B cell (primary cell): ENCODE measurements at places on chromosomes 1 and 21. TPM values are rescaled to one million over a fixed set of nuclear protein-coding genes. Genes with fewer than 3 reads are reported as not detected.

The BGLAP gene
- total RNA-seq: 7.4 and 8.3 TPM in 2 replicates

GRCh38 chr1:61247051-61247825, 164.9 kb downstream of the NFIA start:
- no peak for DNase-seq

- DNase-seq: no peak
Measured at GRCh38 chr1:109718495-109718894, 6.4 kb downstream of the GSTM5 start.

GRCh38 chr1:87399264-87399663, 70.6 kb downstream of the LMO4 start:
- no peak for DNase-seq

DNA sequence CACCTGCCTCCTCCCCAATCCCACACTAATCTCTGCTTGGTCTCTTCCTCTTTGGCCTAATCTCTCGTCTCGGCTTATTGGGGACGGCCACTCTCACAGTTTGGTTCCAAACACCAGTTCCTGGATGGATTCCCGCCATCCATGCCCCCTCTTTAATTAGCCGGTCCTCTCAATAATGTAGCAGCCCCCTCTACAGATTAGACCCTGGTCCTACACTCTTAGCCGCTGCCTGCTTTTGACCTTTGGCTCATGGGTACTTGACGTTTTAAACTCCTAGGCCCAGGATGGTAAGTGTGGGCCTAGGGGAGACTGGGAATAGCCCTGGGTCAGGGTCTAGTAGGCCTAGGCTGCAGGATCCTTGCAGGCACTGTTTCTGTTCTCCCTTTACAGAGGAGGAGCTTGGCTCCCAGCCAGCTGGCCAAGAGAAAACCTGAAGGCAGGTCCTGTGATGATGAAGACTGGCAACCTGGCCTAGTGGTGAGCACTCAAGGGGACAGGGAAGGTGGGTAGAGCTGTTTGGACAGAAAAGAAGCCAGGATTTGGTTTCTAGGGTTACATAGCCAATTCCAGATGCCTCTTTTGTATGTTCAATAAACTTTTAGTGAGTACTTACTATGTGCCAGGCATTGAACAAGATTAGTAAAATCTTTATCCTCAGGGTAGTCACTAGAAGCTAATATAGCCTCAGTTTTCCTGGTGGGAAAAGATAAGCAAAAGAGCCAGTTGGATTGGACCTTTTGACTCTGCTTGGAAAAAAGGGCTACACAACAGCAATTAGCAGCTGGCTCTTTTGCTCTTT, 758 bp downstream of the RAD54L start:
- DNase-seq: peak; percentile 40

DNA sequence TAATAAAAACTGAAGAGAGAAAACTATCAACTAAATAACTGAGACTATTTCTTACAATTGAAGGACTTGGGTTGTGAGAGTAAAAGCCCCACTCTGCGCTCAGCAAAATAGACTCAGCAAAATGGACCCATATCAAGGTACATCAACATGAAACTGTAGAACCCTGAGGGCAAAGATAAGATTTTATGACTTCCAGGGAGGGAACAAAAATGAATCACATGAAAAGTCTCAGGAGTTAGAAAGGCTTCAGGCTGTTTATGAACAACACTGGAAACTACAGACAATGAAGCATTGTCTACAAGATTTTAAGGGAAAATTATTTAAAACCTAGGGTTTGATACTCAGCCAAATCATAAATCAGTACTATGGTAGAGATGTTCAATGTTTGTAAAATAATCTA, 434.3 kb downstream of the PTPRC start:
- no peak for DNase-seq

DNA sequence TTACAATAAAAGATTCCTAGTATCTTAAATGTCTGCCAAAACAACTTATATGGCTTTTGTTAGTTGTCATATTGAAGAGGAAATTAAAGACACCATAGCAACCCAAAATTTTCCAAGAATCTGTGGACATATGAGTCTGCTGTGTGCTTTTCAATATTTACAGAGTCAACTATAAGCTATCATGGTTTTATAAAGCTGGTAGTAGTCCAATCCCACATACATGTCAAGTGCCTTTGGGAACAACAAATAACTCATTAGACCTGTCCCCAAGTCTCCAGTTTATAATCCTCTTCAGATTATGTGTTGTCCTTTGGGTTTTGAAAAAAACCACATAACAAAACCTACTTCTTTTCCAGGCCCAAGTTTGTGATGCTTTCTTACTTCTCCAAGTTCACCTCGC, 293.8 kb upstream of the USP25 start:
- no peak for DNase-seq
